ENCODE measurements at places on chromosomes 5 and 9.

DNA sequence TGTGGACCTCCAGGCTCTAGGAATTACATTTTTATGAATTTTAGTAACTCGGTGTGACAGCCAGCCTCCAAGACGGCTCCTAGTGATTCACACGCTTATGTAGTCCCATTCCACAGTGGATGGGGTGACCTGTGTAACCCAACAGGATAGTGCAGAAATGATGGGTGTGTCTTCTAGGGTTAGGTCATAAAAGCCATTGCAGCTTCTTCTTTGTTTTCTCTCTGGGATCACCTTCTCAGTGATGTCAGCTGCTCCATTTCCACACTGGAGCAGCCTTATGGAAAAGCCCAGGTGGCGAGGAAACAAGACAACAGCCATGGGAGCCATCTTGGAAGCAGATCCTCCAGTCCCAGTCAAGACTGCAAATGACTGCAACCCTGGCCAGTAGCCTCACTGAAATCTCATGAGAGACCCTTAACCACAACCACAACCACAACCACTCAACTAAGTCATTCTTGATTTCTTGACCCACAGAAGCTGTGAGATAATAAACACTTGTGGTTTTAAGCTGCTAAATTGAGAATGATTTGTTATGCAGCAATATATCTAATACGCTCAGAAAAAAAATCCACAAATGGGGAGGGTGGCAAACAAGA is 5.1 kb upstream of the GNPDA1 start:
- DNase-seq, result peak; percentile 10

DNA sequence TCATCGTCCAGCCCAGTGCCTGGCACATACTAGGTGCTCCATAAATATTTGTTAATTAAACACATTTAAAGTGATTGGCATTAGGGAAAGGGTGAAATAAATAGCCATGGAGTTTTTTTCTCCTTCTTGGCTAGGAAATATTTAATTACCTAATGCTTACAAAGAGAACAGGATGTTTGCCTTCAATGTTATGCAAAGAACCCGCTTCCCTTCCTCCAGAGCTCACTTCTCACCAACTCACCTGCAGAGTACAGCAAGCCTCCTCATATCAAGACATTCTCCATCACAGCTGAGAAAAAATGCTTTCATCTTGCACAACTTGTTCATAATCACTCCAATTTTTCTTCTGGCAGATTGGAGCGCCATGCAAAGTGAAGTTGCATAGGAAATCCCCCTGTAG is 161.7 kb upstream of the STK32A start:
- no peak for DNase-seq

- no peak for DNase-seq
These were observed 116.0 kb upstream of the ADRA1B start for GRCh38 chr5:159800131-159800840.

- peak; percentile 17 for DNase-seq
These were observed 580.3 kb downstream of the BNC2 start for GRCh38 chr9:16290169-16290568.

DNA sequence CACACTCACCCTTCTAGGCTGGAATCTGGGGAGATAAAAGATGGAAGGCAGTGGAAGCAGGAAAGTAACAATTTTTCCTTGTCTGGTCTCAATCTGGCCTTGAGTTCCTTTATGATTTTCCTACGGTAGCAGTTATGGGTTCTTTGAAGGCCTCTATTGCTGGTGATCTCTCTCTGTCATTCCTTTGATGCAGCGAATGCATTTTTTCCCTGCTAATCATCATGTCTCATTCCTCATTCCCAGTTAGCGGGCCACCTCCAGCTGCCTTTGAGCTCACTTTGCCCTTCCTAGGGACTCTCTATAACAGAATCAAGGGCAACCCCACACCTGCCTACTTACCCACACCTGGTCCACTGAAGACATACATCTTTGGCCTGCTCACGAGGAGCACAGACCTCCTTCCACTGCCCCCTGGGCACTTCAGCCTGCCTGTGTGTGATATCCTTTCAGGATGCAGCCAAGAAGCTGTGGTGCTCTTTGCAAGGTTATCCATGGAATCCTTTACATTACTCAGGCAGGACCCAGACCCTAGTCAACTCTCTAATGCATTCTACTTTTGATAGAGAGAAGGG is 191.7 kb downstream of the DRD1 start:
- DNase-seq, result no peak

DNA sequence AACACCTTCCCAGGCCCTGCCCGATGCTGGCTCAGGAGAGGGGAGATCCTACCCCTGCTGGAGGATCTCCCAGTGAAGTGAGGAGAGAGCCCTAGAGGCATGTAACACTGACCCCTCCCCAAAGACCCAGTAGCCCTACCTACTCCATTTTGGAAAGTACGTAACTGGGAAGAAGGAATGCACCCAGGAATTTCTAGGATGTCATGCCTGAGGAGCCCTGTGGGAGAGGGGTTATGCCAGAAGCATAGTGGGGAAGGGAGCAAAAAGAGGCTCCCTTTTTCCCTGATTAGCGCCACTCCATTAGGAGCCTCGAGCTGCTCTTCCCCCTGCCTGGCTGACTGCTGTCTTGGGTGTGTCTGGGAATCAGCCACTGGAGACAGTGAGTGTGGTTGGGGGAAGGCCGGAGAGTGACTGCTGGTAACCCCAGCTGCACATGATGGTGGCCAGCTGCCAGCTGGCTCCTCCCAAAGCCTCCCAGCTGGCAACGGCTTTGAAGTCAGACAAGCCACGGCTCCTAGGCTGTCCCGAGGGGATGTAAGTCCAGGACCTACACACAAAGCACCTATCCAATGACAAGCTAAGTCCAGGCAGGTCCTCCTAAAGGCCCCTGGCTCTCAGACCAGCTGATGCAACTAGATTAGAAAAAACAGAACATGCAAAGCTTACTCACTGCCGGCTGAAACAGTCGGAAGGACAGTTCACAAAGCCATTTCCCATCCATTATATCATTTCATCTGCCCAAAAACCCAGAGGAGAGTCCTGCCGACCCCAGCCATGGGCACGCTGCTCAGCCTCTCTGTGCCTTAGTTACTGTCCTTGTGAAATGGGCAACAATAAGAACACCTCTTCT is 136.5 kb upstream of the ABCA1 start:
- DNase-seq, result peak; percentile 98

DNA sequence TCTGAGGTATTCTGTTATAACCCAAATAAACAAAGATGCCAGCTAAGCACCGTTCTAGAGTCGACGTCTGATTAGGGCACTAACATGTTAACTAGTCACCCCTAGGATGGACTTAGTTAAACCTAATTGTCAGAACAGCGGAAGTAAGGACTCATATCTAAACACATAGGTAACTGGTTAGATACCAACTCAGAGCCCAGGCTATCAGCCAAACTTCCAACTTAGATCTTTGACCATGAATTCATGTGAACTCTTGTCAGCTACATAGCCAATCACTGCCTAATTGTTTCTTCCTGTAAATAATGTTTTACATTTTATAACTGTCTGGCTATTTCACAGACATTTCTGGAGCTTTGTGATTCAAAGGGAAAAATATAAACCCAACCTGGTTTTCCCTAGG is 84.3 kb upstream of the DHFR start:
- no peak for DNase-seq

- DNase-seq, result no peak
These were observed 43.9 kb downstream of the MCCC2 start for GRCh38 chr5:71631070-71631469.

DNA sequence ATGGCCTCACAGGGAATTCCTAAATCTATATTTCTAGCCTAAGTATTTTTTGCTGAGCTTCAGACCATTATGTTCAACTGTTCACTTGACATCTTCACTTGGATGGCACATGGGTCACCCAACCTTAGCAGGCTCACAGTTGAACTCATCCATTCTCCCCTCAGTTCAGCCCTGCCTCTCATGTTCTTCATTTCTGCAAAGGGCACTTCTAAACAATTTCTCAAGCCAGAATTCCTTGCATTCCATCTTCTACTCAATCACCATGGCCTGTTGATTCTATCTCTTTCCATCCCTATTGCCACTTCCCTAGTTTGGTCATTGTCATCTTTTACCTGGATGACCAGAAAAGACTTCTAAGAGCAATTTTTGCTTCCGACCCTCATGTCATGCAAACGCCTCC is 7.3 kb upstream of the RGS3 start:
- no peak for DNase-seq

- DNase-seq, result no peak
These were observed 137.5 kb downstream of the CDK5RAP2 start for GRCh38 chr9:120442308-120442995.

GRCh38 chr9:87549791-87550190 is 52.1 kb downstream of the DAPK1 start:
- no peak for DNase-seq

DNA sequence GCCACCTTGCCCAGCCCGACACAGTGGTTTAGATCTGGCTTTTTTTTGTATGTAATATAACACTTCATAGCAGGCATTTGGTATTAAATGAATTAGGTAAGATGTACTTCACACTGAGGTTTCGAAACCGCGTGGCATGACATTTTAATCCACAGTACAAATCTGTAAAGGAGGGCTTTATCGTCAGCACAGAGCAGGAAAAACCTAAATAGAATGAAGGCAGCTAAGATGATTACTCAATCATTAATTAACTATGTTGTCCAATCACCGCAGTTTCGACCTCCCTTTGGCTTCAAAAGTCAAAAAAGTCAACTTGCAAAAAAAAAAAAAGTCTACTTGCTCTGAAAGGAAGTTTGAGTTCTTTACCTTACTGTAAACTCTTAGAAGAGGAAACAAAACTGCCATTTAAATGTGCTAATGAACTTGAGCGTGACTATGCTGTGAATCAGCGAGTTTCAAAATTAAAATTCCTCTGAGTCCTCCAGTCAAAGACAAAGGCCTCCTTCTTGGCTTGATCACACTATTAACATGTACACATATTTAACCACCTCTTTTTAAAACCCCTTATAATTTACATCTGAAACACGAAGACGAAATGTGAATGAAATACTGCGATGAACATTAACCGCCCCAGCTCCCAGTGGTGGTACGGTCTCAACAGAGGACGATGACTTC is 698 bp upstream of the SEC24A start:
- DNase-seq, result no peak

DNA sequence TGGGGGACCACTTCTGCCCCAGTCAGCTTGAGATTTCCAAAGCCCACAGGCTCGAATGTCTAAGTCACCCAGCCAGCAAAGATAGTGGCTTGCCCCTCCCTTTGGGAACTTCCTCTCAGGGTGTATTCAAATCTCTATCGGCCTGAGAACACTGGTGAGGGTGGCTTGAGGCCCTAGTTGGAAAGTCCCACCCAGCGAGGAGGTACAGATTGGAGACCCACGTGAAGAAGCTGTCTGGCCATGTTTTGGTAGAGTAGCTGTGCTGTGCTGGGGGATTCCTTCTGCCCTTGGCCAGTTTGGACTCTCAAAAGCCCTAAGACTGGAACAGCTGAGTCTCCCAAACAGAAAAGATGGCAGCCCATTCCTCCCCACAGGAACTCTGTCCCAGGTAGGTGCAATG is 172.7 kb upstream of the RIOK2 start:
- no peak for DNase-seq

GRCh38 chr9:98589102-98589501 is 119.6 kb downstream of the GABBR2 start:
- no peak for DNase-seq

GRCh38 chr9:19032406-19032805 is 603 bp downstream of the SAXO1 start:
- DNase-seq, result no peak

GRCh38 chr5:133284306-133284705 is 232.5 kb downstream of the HSPA4 start:
- no peak for DNase-seq

- DNase-seq, result no peak
These were observed 20.7 kb upstream of the GRPEL2 start for GRCh38 chr5:149324641-149325040.

- no peak for DNase-seq
These were observed 20.8 kb upstream of the QRFP start for GRCh38 chr9:130917168-130917960.
